Activated CD4-positive, alpha-beta T cell treated with anti-CD3 and anti-CD28 coated beads, Interleukin-2, amount 50 U/mL, for 24 hours (primary cell): ENCODE measurements at places on chromosomes 2 and 18.

DNA sequence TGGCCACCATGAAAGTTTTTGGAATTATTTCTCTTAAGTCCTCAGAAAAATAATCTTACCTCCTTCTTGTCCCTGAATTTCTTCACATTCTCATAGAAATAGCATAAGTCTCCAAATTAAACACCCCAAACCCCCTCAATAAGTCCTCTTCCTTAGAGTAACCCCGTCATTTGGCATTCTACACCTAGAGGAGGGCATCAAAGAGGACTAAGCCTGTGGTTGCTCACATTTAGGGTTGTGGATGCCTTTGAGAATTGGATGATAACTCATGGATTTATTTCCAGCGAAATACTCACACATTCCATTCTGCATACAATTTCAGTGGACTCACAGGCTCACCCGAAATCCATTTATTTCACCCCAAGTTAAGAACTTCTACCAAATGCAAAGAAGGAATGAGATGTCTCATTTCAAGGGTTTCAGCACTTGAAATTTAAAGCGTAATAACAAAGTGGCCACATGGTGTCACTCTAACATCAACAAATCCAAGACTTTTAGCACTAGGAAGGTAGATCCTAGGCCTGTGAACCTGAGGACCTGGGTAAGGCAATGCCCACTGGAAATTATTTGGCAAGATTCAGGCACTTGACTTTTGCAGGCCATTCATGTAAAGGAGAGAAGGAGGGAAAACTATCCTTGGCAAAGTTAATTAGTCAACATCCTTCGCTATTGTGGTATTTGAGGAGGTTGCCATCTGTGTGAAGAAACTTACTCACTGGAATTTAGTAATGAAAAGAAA is 24.6 kb downstream of the DYTN start:
- DNase-seq = peak; percentile 56

- no peak for DNase-seq
Observed at GRCh38 chr18:12394428-12394827, 13.3 kb upstream of the PRELID3A start.

DNA sequence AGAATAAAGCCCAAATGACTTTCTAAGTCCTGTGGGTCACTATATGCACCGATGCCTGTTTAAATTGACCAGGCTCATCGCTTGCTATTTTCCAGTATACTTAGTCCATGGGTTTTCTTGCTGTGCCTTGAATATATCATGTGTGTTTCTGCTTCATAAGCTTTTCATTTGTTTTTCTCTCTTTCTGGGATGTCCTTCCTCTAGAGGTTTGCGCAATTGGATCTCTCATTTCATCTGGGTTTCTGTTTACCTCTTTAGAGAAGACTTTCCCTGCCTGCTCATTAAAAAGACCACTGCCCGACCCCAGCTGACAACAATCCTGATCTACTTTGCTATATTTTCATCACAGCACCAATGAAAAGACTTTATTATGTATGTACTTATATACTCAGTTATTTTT is 150.9 kb upstream of the CYRIA start:
- DNase-seq = no peak

DNA sequence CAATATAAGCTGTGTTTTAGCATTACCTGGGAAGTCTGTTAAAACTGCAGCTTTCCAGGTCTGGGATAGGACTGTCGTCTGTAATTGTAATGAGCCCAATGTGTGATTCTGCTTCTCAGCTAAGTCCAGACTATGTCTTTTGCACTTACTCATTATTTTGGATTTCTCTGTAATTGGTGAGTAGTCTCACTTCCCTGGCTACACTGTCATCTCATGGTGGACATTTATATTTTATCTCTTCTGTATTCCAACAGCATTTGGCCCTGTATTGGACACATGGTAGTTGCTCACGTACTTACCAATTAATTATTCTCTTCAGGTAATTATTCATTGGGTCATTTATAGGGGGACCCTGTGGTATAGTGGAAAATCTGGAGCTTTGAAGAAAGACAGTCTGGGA is 28.0 kb downstream of the LHCGR start:
- DNase-seq = no peak

GRCh38 chr18:2244641-2245040 is 326.7 kb downstream of the METTL4 start:
- no peak for DNase-seq

- DNase-seq = no peak
Observed at GRCh38 chr2:167933097-167933814, 314.1 kb downstream of the STK39 start.

DNA sequence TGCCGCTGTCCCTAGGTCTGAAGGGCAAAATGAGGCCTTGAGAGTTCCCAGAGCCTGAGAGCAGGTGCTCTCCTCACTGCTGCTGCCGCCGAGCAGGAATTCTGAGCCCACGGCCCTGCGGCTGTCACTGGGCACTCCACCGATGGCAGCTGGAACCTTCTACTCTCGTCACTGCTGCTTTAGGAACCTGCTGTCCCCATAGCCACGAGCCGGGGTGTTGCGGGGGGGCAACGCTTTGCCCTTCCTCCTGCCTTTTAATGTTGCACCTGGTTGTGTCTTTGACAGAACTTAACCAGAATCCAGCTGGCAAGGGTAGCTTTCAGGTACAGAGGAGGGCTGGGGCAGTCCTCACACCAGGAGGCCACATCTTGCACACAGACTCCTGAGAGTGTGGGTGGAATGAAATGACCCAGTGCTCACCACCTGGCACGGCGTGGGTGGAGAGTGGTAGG is 32.3 kb downstream of the NCK2 start:
- no peak for DNase-seq
